Activated T-helper 17 cell treated with anti-CD3 and anti-CD28 coated beads, Interleukin-2, amount 50 U/mL, for 72 hours (primary cell): ENCODE measurements at places on chromosomes 5 and 9.

GRCh38 chr5:164353155-164353554 is 847.7 kb downstream of the MAT2B start:
- no peaks in the 10 kb centered on the region for H3K36me3 ChIP-seq
- no peak overlapping the region for H3K4me3 ChIP-seq
- no peaks in the 10 kb centered on the region for H3K27me3 ChIP-seq
- H3K27ac ChIP-seq = no peak overlapping the region
- H3K4me1 ChIP-seq = no peaks in the 10 kb centered on the region

GRCh38 chr5:108735790-108736189 is 11.9 kb upstream of the FER start:
- H3K36me3 ChIP-seq = no peaks in the 10 kb centered on the region
- H3K4me1 ChIP-seq = no peaks in the 10 kb centered on the region
- H3K27ac ChIP-seq = no peak overlapping the region
- peaks cover 26% of the 10 kb centered on the region for H3K27me3 ChIP-seq

DNA sequence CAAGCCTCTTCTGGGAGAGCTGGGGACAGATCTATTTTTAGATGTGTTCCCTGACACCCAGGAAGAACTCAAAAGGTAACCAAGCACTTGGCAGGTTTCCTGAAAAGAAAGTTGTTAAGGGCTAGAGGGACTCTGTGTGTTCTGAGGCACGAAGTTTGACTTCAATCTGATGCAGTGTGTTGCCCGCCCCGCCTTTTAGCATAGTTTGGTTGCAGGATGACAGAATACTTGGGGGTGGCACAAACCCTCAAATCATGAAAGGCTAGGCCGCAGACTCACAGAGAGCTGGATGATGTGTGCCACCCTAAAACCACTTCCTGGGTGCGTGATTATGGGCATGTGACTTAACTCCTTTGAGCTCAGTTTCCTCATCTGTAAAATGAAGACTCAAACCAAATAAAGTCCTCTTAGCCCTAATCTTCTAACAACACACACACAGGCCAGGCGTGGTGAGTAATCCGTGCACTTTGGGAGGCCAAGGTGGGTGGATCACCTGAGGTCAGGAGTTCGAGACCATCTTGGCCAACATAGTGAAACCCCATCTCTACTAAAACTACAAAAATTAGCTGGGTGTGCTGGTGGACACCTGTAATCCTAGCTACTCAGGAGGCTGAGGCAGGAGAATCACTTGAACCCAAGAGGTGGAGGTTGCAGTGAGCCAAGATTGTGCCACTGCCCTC is 12.8 kb upstream of the NDFIP1 start:
- H3K4me3 ChIP-seq = peak overlapping the region; percentile 85
- peak overlapping the region; percentile 99 for H3K27ac ChIP-seq
- peaks cover 11% of the 10 kb centered on the region for H3K36me3 ChIP-seq
- no peaks in the 10 kb centered on the region for H3K27me3 ChIP-seq
- peak; percentile 94 for ATAC-seq

GRCh38 chr5:31007672-31008071 is 185.8 kb upstream of the CDH6 start:
- no peaks in the 10 kb centered on the region for H3K27me3 ChIP-seq
- no peaks in the 10 kb centered on the region for H3K36me3 ChIP-seq
- no peak for ATAC-seq
- H3K4me1 ChIP-seq = no peaks in the 10 kb centered on the region
